Pancreas (tissue), 10 donors: ENCODE measurements at places on chromosomes 3 and 15. TPM values are rescaled to one million over a fixed set of nuclear protein-coding genes. Genes with fewer than 3 reads are reported as not detected.

Gene BCL2A1
- polyA plus RNA-seq: 0.84 TPM

Gene CLASP2
- polyA plus RNA-seq: 16.7 TPM

Gene VIPR1
- 3.4 TPM for polyA plus RNA-seq

Gene PRC1
- 5.1 TPM for polyA plus RNA-seq

Gene PPP1R14D
- 0.72 TPM for polyA plus RNA-seq
